KBM-7 (cell line): ENCODE measurements at places on chromosomes 1 and 21.

GRCh38 chr21:44006017-44006619, 6.0 kb upstream of the TRAPPC10 start:
- no peak for DNase-seq

- DNase-seq, result no peak
Observed at GRCh38 chr1:53693339-53693738, 45.6 kb downstream of the GLIS1 start.

- no peak for DNase-seq
Observed at GRCh38 chr1:166471359-166471758, 304.6 kb upstream of the FAM78B start.

DNA sequence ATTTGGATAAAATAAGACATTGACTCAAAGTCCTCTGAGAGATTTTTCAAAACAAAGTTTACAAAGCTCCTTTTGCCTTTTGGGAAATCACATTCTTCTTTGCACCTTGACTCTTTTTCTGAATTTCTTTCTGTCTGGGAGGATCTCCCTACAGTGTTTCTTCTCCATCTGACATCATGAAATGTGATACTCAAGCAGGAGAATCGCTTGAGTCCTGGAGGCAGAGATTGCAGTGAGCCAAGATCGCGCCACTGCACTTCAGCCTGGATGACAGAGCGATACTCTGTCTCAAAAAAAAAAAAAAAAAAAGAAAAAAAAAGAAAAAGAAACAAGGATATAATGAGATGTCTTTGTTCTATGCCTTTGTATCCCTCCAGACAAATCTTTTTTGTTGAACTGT, 13.3 kb upstream of the GRIK1 start:
- DNase-seq, result no peak

DNA sequence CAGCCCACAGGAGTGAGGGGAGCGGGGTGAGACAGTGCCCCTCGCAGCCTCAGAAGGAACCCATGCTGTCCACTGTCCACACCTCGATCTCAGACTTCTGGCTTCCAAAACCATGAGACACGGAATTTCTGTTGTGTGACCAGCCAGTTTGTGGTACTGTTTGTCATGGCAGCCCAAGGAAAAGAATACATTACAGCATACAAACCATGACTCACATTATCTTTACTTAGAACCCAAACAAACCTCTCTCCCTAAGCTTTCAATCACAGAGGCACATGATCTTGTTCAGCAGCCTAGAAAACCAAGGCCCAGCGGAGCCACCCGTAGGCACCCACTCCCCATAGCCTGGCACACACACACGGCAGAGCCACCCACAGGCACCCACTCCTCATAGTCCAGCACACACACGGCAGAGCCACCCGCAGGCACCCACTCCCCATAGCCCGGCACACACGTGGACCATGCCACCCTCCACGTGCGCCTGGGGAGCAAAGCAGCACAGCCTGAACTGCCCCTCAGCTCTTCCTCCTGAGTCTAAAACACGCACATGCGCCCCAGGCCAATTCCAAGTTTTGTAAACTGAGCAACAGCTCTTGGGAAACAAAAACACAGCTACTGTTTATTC, 458 bp upstream of the KRTAP10-4 start:
- DNase-seq, result no peak

DNA sequence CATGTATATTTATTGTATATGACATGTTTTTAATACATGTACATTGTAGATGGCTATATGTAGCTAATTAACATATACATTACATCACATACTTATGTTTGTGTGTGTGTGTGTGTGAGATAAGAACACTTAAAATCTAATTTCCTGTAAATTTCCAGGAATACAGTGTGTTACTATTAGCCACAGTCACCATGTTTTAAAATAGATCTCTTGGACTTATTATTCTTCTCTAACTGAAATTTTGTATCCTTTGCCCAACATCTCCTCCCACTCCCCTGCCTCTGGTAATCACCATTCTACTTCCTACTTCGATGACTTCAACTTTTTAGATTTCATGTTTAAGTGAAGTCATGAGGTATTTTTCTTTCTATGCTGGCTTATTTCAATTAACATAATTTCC, 64.8 kb downstream of the FCRL5 start:
- DNase-seq, result peak; percentile 68

- no peak for DNase-seq
Observed at GRCh38 chr1:28306301-28306949, 22.4 kb upstream of the MED18 start.

DNA sequence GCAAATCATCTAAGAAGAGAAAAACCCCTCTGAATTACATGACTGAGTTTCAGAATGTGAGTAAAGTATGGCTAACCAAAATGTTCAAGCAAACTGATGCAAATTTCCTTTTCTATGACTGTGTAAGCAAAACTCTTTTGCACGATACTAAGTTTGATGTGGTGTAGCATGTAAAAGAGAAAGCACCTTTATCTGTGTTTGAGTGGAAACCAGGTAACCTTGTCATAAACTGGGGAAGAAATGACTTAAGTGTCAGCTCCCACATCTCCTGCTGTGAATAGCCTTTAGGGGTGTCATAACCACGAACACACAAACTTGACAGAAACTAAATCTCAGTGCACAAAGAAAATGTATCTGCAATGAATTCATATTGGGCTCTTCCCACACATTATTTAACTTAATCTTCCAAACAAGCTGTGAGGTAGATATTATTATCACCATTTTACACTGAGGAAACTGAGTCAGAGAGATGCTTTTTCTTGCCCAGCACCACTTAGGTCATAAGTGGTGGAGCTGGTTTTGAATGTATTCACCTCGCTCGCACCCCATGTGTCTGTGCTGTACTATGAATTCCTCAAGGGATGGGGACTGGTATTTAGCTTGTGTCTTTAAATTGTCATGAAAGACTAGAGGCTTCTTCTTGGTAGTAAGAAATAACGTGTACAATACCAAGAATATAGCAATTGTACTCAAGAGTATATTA, 32.9 kb upstream of the IL12RB2 start:
- no peak for DNase-seq

DNA sequence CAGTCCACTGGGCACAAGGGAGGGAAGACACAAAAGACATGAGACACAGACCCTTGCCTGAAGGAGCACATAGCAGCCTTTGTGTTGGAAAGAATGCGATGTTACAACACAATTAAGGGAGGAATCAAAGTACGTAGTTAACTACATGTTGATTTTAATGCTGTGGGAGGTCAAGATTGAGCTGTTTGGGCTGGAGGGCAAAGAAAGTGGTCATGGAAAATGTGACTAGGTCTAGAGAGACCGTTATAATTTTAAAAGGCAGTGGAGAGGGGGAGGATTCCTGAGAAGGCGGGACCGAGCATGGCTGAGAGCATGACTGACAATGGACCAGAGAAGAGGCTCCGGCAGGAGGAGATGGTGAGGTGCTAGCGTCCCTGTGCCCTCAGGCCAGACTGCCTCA, 111.8 kb upstream of the ATP1A1 start:
- DNase-seq, result no peak

GRCh38 chr21:15139898-15140297, 75.1 kb upstream of the NRIP1 start:
- DNase-seq, result no peak

GRCh38 chr1:223720971-223721591, 8.7 kb downstream of the CAPN2 start:
- no peak for DNase-seq

GRCh38 chr1:222054416-222054815, 312.5 kb upstream of the DUSP10 start:
- DNase-seq, result no peak

- DNase-seq, result no peak
Observed at GRCh38 chr1:46012236-46012635, 120.2 kb downstream of the PIK3R3 start.

DNA sequence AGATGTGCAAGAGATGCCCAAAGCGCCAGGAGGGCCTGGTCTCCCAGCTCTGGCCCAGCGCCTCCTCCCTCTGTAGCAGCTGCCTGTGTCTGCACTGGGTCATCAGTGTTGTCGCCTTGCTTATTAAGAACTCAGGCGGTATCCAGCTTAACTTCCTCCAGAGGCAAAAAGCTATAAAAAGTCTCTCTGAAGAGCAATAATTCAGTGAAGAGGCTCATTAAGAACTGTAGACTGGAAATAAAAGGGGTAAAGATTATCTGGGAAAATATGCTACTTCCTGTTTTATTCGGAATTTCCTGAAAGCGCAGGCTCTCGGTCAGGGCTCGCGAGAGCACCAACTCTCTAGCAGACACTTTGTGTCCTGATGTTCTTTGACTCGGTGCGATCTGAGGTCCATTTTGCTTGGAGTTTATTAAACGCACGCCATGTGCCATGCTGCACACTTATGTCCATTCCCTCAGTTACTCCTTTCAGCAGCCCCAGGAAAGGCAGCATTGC, 70.4 kb downstream of the MRPS6 start:
- DNase-seq, result no peak
